Spleen (tissue), 13 donors: ENCODE measurements at places on chromosomes 6 and 20. TPM values are rescaled to one million over a fixed set of nuclear protein-coding genes. Genes with fewer than 3 reads are reported as not detected.

MEP1A gene
- not detected for total RNA-seq

DNA sequence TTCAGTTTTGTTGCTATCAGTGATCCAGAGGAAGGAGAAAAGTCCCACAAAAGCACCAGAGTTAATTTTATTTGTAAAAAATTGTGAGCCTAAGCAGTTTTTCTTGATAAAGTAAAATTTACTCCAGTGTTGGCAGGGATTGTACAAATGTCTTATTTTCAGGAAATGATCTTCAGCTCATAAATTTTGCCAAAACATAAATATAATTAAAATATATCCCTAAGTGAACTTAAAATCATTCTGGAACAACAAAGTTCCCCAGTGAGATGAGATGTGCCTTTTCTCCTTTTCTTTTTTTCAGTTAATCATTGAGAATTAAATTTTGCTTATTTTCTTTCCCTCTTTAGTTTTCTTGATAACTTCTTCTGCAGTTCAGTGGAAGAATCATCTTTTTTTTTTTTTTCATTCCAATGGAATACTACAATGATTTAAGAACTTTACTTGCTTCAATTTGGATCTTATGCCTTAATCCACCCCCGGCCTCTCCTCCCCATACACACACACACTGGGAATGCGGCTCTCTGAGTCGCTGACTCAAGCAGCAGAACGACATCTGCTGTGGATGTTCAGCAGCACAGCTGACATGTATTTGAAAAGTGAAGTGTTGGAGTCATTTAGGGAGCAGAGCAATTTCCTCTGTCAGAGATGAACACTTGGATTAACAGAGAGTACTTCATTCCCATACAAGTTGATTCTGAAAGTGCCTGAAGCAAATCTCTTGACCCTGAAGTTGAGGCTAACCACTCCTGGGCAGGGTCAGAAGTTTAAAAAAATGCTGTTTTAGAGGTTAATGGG is 27.7 kb upstream of the LAMA4 start:
- no peak for DNase-seq

MLIP gene
- total RNA-seq, result not detected

RAB44 gene
- 1.3 TPM for total RNA-seq

- DNase-seq, result no peak
These were observed 199.1 kb downstream of the CENPW start for GRCh38 chr6:126539022-126539421.

- DNase-seq, result no peak
These were observed 11.9 kb upstream of the CPNE5 start for GRCh38 chr6:36851149-36851614.

TMEM30A gene
- total RNA-seq, result 93.1 TPM

ASIP gene
- total RNA-seq, result not detected

- DNase-seq, result no peak
These were observed 152.2 kb upstream of the SOX4 start for GRCh38 chr6:21441386-21441785.

GRCh38 chr20:42779216-42779615 is 410.5 kb downstream of the PTPRT start:
- no peak for DNase-seq

DNA sequence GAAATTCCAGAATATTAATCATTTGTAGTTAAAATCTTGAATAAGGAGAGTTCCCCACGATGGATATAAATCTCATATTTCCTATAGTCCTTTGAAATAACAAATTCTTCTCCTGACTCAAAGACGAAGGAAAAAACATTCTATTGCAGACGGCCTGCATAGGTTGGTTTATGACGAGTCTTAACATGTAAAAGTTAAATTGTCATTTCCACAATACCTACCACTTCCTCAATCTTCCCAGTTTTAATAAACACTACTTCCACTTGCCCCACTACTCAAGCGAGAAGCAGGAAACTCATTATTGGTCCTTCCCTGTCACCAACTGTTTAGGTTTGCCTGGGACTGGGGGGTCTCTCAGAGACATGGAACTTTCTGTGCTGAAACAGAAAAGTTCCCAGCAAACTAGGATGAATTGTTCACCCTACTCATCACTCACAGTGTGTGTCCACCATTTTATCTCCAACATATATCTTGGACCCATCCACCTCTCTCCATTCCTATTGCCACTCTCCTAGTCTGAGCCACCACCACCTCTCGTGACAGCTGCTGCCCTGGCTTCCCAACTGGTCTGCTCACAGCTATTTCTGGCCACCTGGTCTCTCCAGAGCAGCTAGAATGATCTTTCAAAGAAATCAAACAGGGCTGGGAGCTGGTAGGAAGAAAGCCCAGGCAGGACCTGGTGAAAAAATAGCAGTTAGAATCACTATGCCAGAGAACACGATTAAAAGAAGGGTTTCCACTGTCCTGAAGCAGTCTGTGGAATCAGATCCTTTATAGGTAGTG is 15.1 kb upstream of the ZSCAN9 start:
- DNase-seq, result no peak

- no peak for DNase-seq
These were observed 1.4 kb upstream of the FKBPL start for GRCh38 chr6:32131439-32131948.

ZNF334 gene
- 1.8 TPM for total RNA-seq

GRCh38 chr6:41336824-41337223 is 1.4 kb downstream of the NCR2 start:
- no peak for DNase-seq

EEF1A2 gene
- total RNA-seq, result 0.47 TPM

DNA sequence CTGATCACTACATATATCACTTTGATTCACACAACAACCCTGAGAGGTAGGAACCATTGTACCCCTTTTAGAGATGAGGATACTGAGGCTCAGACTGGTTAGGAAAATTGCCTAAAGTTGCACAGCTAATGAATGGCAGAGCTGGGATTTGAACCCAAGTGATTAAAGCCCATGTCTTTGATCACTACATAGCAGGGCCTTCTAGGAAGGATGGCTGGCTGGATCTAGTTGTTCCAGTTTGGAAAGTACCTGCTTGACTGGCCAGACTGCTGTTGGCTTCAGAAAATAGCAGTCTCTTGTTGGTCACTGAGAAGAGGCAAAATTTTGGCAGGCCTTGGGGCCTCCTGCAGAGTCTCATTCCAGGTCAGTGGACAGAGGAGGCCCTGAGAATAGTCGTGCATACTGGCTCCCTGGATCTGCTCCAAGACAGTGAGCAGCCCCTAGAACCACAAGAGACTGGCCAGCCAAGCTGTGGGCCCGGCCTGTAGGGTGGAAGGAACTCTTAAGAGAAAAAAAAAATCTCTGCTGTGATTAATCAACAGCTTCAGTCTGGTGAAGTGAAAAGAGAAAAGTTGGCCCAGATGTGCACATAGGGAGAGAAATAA is 17.5 kb downstream of the PPARD start:
- no peak for DNase-seq

DNA sequence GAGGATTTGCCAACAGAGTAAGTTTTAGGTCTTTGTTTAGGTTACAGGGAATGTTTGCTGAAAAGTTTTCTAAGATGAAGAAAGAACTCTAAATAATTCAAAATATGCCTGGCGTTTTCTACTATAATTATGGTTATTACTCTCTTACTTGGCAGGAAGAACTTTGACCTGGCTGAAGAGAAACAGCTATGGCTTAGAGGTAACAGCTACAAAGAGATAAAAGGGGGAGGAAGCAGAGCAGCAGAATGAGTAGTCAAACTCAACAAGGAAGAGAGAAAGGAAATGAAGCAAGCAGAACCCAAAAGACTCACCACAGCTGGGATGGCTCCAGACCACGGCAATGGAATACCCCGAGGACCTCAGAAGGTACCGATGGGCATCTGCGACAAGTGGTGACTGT is 95.6 kb downstream of the KIF16B start:
- DNase-seq, result no peak

DNA sequence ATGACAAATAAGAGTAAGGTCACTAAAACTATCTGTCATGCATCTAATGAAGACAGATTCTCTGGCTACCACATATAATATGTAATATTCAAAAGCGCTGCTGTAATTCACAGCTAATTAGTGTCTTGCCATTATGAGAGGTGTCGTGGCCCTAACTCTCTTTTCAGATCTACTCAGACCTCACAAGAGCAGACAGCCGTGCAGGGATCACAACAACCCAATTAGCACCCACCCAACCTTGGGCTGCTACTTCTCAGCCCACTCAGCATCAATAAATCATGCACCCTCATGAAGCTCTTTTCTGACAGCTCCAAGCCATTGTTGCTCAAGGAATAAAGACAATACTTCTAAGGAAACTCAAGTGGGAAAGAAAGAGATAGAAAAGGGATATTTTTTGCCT is 61.5 kb downstream of the FRK start:
- DNase-seq, result no peak

- no peak for DNase-seq
These were observed 2.1 kb downstream of the FKBP1A start for GRCh38 chr20:1390581-1391403.

DNA sequence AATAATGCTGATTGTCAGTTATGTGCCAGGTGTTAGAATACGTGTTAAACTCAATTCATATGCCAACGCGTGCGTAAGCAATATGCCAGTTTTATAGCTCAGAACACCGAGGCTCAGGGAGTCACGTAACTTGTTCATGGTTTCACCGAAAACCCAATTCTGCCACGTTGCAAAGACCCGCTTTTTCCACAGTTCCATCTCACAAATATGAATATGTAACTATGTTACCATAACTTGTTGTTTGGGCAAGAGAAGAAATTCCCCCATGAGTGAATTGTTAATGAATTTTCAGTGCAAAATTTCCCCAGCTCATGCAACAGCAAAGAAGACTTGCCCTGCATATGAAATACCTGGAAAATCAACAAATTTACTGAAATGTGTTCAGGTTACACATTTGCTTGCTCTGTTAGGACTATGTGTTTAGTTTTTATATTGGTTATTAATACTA is 30.1 kb downstream of the SF3B5 start:
- no peak for DNase-seq

DNA sequence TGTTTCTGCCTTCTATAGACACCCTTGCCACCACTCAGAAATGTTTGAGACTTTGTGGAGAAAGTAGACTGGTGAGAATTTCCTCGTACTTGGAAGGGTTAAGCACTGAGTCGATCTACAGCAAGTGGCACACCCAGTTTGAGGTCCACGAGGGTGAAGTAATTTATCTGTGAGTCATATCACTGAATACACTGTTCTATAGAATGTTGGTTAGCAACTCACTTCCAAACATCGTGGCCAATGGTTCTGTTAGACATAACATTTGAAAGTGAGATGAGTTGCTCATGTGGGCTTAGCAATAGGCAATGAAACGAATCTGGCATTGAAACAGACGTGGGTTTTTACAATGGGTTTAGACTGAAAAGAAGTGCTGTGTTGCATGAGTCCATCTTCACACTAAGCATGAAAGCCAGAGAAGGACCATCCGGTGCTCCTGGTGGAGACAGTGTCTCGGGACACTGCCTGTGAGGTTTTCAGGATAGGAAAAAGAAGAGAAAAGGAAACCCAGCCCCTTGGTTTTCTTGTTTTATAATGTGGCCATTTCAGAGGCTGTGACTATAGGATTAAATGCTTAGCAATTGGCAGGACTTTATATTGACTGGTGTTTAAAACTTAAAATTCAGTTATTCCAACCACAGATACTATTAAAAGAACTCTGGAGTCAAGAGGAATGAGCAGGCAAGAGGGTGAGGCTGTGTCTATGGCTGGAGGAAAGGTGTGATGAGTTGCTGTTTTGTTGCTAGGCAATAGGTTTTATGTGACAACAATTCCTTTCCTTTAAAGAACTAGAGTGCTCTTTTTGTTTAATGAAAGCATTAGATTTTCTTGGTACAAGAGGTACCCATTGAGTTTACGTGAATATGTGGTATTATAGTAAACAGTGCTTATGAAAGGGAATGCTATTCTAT is 31.0 kb upstream of the EZR start:
- no peak for DNase-seq

TMEM239 gene
- not detected for total RNA-seq

DNA sequence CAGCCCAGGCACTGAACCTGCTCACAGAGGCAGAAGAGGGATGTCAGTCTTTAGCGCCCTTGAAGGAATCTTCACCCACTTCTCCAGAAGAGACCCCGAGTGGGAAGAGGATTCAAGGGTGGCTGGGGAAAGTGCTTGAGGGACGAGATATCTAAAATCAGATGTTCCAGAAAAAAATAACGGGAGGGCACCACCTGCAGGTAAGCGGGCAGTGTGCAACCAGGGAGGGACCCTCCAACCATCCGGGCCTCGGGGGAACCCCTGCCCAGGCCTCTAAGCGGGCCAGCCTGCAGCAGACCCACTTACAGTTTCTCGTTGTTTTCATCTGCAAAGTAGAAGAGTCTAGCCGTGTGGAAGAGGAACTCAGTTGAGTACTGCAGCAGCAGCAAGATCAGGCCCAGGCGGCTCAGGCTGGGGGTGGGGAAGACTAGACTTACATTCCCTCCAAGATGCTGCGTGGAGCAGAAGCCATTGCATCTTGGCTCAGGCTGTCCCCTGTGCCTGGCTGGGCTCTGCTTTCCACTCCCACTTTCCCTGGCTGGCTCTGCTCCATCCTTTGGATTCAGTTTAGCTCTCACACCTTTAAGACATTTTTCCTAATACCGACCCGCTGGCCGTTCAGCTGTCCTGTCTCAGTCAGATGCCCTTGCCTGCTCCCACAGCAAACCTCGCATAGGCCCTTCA is 71.0 kb downstream of the TRAM2 start:
- no peak for DNase-seq

- DNase-seq, result no peak
These were observed 425.9 kb downstream of the HTR1B start for GRCh38 chr6:77037439-77037838.

FRS3 gene
- total RNA-seq, result 4.9 TPM

- DNase-seq, result no peak
These were observed 113.0 kb downstream of the GMDS start for GRCh38 chr6:2132416-2132815.

OPRM1 gene
- not detected for total RNA-seq

- DNase-seq, result no peak
These were observed 16.3 kb upstream of the SYNJ2 start for GRCh38 chr6:157965387-157965786.

PARD6B gene
- total RNA-seq, result 7.5 TPM

DNA sequence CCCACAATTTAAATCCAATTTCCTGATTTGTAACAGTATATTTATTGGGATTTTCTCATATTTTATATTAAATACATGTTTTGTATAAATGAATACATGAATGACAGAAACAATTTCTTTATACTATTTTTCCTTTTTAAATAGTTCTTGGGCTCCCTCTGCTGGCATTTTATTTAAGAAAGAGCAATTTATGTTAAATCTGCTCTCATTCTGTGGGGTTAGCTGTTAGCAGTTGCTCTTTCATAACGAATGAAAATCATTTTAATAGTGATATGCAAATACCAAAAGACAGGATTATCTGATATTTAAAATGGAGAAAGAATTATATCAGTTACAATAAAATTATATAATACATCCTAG is 118.3 kb downstream of the RALGAPA2 start:
- no peak for DNase-seq

DNA sequence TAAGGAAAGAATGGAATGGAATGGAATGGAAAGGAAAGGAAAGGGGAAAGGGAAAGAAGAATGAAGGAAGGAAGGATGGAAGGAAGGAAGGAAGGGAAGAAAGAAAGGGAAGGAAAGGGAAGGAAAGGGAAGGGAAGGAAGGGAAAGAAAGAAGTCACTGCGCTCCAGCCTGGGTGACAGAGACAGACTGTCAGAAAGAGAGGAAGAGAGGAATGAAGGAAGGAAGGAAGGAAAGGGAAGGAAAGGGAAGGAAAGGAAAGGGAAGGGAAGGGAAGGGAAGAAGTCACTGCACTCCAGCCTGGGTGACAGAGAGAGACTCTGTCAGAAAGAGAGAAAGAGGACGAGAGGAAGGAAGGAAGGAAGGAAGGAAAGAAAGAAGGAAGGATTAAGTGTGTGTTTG is 221.2 kb upstream of the LAMP5 start:
- no peak for DNase-seq

GRCh38 chr20:64053841-64054661 is 4.6 kb upstream of the SOX18 start:
- peak; percentile 90 for DNase-seq
